ENCODE measurements at places on chromosomes 13 and 19. TPM values are rescaled to one million over a fixed set of nuclear protein-coding genes. Genes with fewer than 3 reads are reported as not detected.
A peak's percentile ranks its signal among the peaks of the same experiment; 100 is the strongest.

DNA sequence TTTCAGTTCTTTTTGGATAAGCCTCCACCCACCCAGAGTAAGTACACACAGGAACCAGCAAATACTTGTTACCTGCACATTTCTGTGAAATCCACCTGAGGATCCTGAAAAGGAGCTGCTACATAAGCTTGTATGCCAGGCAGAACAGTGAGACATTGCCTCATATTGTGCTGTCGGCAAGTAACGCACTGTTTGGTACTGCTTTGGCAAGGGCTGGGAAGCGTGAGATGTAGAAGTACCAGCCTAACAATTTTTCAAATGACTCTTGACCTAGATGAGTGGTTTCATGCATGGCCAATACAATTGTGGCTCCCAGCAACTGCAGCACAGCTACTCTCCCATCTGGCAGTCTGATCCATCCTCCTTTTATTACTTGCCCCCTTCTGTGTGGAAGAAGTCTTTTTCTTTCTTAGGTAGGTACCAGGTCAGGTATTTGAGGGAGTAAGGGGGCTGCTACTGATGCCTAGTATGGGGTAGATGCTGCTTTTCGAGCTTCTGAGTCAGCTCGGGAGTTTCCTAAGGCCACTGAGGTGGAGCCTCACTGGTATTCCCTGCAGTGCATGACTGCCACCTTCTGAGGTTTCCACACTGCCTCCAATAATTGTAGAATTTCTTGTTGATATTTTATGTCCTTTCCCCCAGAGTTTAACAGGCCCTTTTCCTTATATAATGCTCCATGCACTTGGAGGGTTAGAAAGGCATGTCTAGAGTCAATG is 52.2 kb downstream of the ZNF737 start:
- H3K4me3 ChIP-seq, result no peak overlapping the region
- no peak for DNase-seq
- no peaks in the 10 kb centered on the region for H3K36me3 ChIP-seq
- no peaks in the 10 kb centered on the region for H3K27me3 ChIP-seq
- no peaks in the 10 kb centered on the region for H3K4me1 ChIP-seq
- no peak overlapping the region for H3K27ac ChIP-seq

- H3K36me3 ChIP-seq, result no peaks in the 10 kb centered on the region
- no peak for DNase-seq
- H3K27ac ChIP-seq, result no peak overlapping the region
- no peaks in the 10 kb centered on the region for H3K27me3 ChIP-seq
Observed at GRCh38 chr19:9913237-9914000, 22.9 kb downstream of the OLFM2 start.

- no peaks in the 10 kb centered on the region for H3K27me3 ChIP-seq
- no peak for DNase-seq
- H3K4me1 ChIP-seq, result no peaks in the 10 kb centered on the region
Observed at GRCh38 chr13:52405767-52406494, at the start of gene THSD1. Gene THSD1 (minus strand): TSS chr13:52406172. CDS start chr13:52402600, 3,572 bp downstream.

CDADC1 gene
- 11.8 TPM for total RNA-seq

GRCh38 chr13:107518780-107519179 is 696.6 kb downstream of the LIG4 start:
- no peak for DNase-seq
- H3K4me3 ChIP-seq, result no peak overlapping the region
- no peak overlapping the region for H3K27ac ChIP-seq
- H3K4me1 ChIP-seq, result no peaks in the 10 kb centered on the region

CNFN gene
- 4.6 TPM for total RNA-seq

ZNF541 gene
- 0.15 TPM for total RNA-seq

- DNase-seq, result no peak
- no peak overlapping the region for H3K27ac ChIP-seq
- H3K4me1 ChIP-seq, result no peaks in the 10 kb centered on the region
- no peak overlapping the region for H3K4me3 ChIP-seq
- H3K27me3 ChIP-seq, result no peaks in the 10 kb centered on the region
Observed at GRCh38 chr19:13195678-13196077, 45.5 kb downstream of the IER2 start.

- no peaks in the 10 kb centered on the region for H3K36me3 ChIP-seq
- H3K27me3 ChIP-seq, result no peaks in the 10 kb centered on the region
- H3K4me1 ChIP-seq, result peaks cover 9% of the 10 kb centered on the region
- H3K27ac ChIP-seq, result no peak overlapping the region
- no peak for DNase-seq
- H3K4me3 ChIP-seq, result peak overlapping the region; percentile 21
Observed at GRCh38 chr19:5436106-5436947, 18.9 kb upstream of the ZNRF4 start.

DNA sequence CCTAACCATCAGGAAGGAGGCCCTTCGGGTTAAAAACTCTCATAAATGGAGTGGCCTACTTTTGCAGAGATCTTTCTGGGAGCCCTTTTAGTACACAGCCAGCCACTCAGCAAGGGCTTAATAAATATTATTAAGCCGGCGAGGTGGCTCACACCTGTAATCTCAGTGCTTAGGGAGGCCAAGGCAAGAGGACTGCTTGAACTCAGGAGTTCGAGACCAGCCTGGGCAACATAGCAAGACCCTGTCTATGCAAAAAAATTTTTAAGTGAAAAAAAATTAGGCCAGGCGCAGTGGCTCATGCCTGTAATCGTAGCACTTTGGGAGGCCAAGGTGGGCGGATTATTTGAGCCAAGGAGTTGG is 810 bp upstream of the KANK2 start:
- H3K36me3 ChIP-seq, result no peaks in the 10 kb centered on the region
- no peak for DNase-seq
- H3K27ac ChIP-seq, result peak overlapping the region; percentile 82
- peaks cover 23% of the 10 kb centered on the region for H3K4me1 ChIP-seq
- H3K4me3 ChIP-seq, result peak overlapping the region; percentile 73

KIR3DL1 gene
- not detected for total RNA-seq

TINCR gene
- 2.3 TPM for total RNA-seq

IL4I1 gene
- 1.5 TPM for total RNA-seq

DNA sequence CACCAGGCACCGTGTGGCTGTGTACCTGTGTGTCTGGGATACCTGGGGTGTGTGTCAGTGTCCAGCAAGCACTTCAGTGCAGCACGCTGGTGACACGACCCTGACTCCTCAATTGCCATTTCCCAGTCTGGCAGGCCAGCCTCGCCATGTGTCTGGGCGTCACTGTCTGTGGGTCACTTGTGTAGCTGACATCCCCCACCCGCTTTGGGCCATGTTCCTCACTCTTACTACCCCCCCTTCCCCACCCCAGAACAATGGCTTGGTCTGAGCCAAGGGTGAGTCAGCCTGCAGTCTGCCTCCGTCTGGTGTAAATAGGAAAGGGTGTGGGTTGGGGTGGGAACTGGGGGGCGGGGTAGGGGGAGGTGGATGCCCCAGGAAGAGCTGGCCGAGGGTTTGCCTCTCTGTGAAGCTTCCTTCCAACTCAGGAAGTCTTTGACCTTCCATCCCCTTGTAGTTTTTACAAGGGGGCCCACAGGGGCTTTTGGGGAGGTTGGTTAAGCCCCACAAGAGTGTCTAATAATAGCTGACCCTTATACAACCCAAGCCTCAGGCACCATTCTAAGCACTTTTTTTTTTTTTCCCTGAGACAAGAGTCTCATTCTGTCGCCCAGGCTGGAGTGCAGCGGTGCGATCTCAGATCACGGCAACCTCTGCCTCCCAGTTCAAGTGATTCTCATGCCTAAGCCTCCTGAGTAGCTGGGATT is 17.6 kb downstream of the NOVA2 start:
- H3K4me1 ChIP-seq, result no peaks in the 10 kb centered on the region
- H3K27me3 ChIP-seq, result no peaks in the 10 kb centered on the region
- no peaks in the 10 kb centered on the region for H3K36me3 ChIP-seq
- no peak for DNase-seq
- no peak overlapping the region for H3K4me3 ChIP-seq

- no peaks in the 10 kb centered on the region for H3K27me3 ChIP-seq
- H3K4me1 ChIP-seq, result peaks cover 32% of the 10 kb centered on the region
- peak overlapping the region; percentile 65 for H3K4me3 ChIP-seq
- no peak for DNase-seq
- peak overlapping the region; percentile 81 for H3K27ac ChIP-seq
- no peaks in the 10 kb centered on the region for H3K36me3 ChIP-seq
Observed at GRCh38 chr19:38263689-38264485, 486 bp upstream of the SPINT2 start.

DNA sequence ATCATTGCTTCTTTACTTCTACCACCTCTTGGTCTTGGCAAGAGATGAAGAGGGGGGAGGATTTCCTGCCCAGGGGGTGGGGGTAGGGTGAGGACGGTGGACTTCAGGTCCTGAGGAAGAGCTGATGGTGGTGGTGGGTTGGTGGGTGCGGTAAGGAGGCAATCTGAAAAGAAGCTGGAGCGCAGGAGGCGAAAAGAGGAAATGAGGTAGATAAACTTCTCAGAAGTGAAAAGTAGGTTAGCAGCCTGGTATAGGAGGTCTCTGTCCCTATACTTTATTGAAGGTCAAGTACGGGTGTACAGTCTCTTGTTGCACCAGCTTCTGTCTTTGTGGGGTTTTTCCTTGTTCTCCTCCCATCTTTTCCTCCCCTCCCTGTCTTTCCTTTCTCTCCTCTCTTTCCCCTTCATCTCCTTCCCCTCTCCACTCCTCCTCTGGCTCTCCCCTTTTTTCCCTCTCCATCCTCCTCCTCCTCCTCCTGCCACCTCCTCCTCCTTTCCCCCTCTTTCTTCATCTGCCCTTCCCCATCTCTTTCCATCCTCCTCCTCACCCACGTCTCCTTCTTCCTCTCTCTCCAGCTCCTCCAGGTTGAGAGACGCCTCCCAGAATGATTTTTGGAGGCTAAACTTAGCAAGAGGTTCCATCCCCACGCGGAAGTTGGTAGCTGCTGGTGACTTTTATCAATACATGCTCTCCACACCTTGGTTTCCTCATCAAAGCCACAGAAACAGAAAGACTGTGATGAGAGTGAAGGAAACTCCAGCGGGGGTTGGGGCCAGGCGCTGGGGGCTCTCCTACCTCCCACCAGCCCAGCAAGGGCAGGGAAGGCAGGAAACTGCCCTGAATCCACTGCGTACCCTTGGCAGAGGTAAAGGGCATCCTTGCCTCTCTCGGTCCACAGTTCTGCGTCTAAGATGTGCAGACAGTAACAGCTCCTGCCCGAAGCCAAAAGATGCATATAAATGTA is 15.3 kb downstream of the TNFSF14 start:
- no peaks in the 10 kb centered on the region for H3K27me3 ChIP-seq
- no peak overlapping the region for H3K27ac ChIP-seq
- no peaks in the 10 kb centered on the region for H3K36me3 ChIP-seq
- H3K4me3 ChIP-seq, result no peak overlapping the region
- H3K4me1 ChIP-seq, result no peaks in the 10 kb centered on the region

DNA sequence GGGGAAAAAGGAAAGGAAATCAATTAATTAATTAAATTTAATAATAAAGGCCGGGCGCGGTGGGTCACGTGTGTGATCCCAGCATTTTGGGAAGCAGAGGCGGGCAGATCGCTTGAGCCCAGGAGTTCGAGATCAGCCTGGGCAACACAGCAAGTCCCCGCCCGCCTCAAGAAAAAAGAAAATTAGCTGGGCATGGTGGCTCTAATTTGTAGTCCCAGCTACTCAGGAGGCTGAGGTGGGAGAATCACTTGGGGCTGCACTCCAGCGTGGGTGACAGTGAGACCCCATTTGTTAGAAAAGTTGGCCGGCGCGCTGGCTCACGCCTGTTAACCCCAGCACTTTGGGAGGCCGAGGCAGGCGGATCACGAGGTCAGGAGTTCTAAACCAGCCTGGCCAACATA is 733 bp upstream of the CD320 start:
- peaks cover 11% of the 10 kb centered on the region for H3K4me1 ChIP-seq
- H3K4me3 ChIP-seq, result peak overlapping the region; percentile 78
- H3K27me3 ChIP-seq, result no peaks in the 10 kb centered on the region
- H3K27ac ChIP-seq, result no peak overlapping the region
- H3K36me3 ChIP-seq, result no peaks in the 10 kb centered on the region

DNA sequence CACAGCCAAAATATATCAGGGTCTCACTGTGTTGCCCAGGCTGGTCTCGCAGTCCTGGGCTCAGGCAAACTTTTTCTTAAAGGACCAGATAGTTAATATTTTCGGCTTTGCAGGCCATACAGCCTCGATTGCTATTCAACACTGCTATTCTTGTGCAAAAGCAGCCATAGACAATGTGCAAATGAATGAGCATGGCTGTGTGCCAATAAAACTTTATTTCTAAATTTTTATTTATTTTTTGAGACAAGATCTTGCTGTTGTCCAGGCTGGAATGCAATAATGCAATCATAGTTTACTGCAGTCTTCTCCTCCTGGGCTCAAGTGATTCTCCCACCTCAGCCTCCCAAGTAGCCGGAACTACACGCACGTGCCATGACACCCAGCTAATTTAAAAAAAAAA is 8.2 kb upstream of the PGLS start:
- H3K4me3 ChIP-seq, result no peak overlapping the region
- H3K4me1 ChIP-seq, result no peaks in the 10 kb centered on the region
- H3K27me3 ChIP-seq, result no peaks in the 10 kb centered on the region
- H3K27ac ChIP-seq, result no peak overlapping the region
- no peaks in the 10 kb centered on the region for H3K36me3 ChIP-seq
- DNase-seq, result no peak

DNA sequence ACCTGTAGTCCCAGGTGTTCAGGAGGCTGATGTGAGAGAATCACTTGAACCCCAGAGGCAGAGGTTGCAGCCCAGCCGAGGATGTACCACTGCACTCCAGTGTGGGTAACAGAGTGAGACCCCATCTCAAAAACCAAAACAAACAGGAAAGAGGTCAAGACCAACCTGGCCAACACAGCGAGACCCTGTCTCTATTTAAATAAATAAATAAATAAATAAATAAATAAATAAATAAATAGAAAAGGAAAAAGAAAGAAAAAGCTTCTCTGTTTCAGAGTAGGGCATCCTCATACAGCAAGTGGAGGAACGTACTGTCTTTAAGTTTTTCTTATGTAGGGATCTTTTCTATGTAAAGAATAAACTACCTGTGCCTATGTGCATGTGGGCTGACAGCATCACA is 2.3 kb downstream of the ZNF700 start:
- no peaks in the 10 kb centered on the region for H3K27me3 ChIP-seq
- H3K36me3 ChIP-seq, result no peaks in the 10 kb centered on the region
- no peaks in the 10 kb centered on the region for H3K4me1 ChIP-seq
- DNase-seq, result no peak

- H3K27me3 ChIP-seq, result no peaks in the 10 kb centered on the region
- no peak for DNase-seq
- no peaks in the 10 kb centered on the region for H3K4me1 ChIP-seq
- H3K27ac ChIP-seq, result no peak overlapping the region
Observed at GRCh38 chr13:48268019-48268418, 35.0 kb downstream of the ITM2B start.

DNA sequence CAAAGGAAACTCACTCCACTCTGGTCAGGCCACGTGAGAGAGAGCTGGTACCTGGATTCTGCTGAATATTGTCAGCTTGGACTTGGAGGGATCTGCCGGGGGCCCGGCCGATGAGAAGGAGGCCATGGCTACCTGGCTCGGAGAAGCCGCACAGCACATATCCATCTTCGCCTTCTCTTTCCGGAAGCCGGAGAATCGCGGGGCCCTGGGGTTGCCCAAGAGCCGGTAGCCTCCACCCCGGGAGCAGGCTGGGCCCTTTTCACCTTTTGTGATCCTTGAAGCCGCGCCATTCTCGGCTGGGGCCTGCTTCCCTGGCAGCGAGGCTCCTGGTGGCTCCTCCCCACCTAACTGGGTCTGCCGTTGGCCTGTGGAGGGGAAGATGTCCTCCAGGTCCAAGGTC is 28.9 kb downstream of the ZNF541 start:
- no peak overlapping the region for H3K4me3 ChIP-seq
- no peaks in the 10 kb centered on the region for H3K27me3 ChIP-seq
- H3K4me1 ChIP-seq, result no peaks in the 10 kb centered on the region
- DNase-seq, result no peak
- H3K36me3 ChIP-seq, result no peaks in the 10 kb centered on the region
- H3K27ac ChIP-seq, result no peak overlapping the region

Measured in Panc1 (cell line).